ENCODE measurements at places on chromosomes 5 and 9.

- no peak for DNase-seq
Measured at GRCh38 chr5:13317654-13318053, 626.8 kb downstream of the DNAH5 start.

DNA sequence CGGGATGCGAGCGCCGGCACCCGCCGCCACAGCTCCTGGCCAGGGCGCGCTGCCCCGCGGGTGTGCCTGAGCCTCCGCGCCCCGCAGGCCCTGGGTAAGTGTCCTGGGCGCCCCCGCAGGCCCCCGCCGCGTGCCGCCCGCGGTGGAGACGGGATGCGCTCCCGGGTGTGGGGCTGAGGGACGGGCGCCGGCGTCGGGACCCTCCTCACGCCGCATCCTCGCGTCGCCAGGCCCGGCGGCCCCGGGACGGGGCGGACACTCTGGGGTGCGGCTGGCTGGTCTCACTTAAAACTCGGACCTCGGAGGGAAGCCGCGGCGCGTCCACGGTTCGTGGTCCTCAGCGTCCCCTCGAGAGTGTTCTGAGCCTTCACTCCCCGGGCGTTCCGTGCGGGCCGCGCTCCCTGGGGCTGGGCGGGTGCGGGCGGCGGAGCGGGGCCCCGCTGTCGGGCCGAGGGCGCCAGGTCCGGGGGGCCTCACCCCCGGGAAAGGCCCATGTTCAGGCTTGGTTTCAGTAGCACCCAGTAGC lies 275 bp downstream of the AHRR start:
- DNase-seq: no peak

DNA sequence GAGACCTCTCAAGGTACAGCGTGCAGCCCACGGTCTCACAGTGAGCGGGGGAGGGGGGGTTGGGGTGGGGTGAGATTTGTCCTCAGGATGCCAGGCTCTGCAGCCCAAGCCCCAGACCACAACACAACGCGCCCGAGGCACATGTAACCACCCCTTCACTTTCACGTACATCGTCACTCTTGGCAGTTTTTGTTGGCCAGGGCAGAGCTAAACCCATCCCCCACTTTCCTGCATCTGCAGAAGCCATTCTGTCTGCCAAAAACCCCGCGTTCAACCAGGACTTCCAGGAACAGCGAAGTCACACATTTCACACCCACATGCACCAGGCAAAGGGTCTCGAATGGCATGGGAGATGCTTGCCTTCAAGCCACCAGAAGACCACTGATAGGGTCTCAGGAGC lies 9.4 kb upstream of the SMIM23 start:
- no peak for DNase-seq

- DNase-seq: no peak
Measured at GRCh38 chr9:14298601-14299022, 15.3 kb downstream of the NFIB start.

- no peak for DNase-seq
Measured at GRCh38 chr9:4417578-4418325, 72.5 kb upstream of the SLC1A1 start.

DNA sequence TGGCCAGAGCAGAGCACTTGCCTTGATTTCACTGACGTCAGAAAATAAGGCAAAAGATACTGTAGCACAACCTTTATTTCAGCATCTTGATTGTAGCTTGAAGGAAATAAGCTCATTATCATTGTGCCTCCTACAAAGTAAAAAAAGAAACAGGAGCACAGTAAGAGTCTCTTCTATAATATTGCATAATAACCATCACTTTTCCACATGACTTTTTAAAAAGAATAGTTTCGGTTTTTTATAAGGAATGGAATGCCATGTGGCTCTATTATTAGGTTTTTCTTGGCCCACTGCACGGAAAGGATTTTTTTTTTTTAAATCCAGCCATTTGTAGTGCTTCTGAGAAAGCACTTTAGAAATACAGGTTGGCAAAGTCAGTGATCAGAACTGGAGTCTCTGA lies 655.3 kb downstream of the LRRC70 start:
- DNase-seq: no peak

DNA sequence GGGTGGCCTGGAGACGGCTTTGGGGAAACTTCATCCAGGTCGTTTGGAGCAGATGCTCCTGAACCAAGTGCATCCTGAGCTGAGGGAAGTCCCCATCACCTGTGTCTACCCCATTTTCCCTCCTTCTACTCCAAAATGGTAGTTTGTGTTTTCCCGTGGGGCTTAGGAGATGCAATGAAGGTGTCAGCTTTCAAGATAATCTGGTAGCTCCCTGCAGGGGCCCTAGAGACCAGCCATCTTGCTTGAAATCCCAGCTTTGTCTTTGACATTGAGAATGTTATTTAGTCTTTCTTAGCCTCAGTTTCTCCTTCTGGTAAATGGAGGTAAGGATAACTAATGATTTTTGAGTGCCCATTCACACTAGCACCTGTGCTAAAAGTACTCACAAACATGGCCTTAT lies 77.4 kb downstream of the WWC1 start:
- DNase-seq: no peak

- DNase-seq: no peak
Measured at GRCh38 chr5:177304392-177305119, 957 bp downstream of the PRELID1 start.

DNA sequence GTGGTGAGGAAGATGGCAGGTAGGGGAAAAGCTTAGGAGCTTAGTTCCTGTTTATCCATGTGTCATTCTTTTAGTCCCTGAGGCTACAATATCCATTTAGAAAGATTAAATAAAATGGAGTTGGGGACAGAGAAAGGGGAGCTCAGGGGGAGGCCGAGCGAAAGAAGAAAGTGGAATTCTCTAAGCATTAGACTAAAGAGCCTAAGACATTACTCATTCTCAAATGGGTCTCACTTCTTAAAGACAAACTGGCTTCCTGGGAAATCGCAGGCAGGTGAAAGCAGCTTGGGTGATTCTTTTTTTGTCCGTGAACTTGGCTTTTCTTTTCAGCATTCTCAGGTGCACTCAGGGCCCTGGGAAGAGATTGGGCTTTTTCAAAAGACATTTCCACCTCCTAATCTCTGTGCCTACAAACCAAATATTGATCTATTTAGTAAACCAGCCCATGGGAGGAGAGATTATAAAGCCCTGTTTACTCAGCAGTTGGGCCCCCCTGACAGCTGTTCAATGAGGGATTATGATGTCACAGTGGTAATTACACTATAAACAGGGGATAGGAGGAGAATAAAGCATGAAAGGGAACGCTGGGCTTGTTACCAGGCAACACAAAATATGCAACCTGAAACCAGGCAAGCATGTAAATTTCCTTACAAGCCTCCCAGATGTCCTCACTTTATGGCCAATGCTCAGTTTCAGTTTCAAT lies 584.0 kb downstream of the ACTL7B start:
- DNase-seq: no peak
